ENCODE measurements at places on chromosomes 7 and 10. TPM values are rescaled to one million over a fixed set of nuclear protein-coding genes. Genes with fewer than 3 reads are reported as not detected.

DNA sequence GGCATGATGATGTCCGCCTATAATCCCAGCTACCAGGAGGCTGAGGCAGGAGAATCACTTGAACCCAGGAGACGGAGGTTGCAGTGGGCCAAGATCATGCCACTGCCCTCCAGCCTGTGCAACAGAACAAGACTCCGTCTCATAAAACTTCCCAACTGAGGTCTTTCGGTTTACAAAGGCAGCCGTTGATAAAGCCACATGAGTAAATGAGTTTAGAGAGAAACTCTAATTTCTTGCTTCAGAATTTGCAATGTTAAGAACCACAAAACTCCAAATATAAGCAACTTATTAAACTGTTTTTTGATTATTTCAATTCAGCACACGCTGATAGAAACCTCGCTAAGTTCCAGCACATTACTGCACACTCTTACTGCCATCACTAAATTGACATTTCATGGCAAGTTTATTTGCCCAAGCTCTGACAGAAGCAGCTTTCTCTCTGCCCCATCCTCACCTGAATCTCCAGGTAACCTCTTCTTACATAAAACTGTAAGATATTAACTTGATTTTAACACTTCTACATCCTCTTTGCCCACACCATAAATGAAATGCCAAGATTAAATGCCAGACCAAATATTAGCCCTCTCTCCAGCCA is 67.7 kb downstream of the FGFR2 start:
- DNase-seq = no peak

- DNase-seq = peak; percentile 38
These were observed 33.7 kb downstream of the NRBF2 start for GRCh38 chr10:63166742-63167258.

GRCh38 chr10:78996792-78997129 is 72.0 kb upstream of the ZMIZ1 start:
- no peak for DNase-seq

The COL26A1 gene
- 27.9 TPM for polyA plus RNA-seq
